NCI-H1417 treated with DMSO at 0.1 percent for 48 hours (cell line): ENCODE measurements at places on chromosomes 11 and 22.

GRCh38 chr11:14703731-14704130 lies 60.1 kb downstream of the PDE3B start:
- no peak for DNase-seq

- DNase-seq: no peak
Observed at GRCh38 chr22:30843245-30843644, 125.3 kb downstream of the MORC2 start.

DNA sequence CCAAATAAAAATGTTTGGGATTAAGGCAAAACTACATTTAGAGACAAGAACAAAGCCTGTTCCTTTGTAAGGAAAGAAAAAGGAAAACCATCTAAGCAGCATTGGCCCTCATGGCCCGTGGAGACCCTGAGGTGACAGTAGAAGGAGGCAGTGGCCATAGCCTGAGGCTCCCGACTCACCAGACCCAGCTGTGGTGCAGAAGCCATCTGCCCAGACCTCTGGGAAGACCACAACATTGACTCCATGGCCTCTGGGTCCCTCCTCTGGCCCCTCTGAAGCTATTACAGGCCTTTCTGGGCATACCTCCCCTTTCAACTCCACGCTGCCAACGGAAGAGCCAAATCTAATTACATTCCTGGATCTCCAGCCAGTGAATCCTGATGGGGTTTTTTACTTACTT lies 6.4 kb downstream of the PRAME start:
- DNase-seq: no peak

- no peak for DNase-seq
Observed at GRCh38 chr11:104866815-104867214, 31.4 kb downstream of the CASP12 start.

DNA sequence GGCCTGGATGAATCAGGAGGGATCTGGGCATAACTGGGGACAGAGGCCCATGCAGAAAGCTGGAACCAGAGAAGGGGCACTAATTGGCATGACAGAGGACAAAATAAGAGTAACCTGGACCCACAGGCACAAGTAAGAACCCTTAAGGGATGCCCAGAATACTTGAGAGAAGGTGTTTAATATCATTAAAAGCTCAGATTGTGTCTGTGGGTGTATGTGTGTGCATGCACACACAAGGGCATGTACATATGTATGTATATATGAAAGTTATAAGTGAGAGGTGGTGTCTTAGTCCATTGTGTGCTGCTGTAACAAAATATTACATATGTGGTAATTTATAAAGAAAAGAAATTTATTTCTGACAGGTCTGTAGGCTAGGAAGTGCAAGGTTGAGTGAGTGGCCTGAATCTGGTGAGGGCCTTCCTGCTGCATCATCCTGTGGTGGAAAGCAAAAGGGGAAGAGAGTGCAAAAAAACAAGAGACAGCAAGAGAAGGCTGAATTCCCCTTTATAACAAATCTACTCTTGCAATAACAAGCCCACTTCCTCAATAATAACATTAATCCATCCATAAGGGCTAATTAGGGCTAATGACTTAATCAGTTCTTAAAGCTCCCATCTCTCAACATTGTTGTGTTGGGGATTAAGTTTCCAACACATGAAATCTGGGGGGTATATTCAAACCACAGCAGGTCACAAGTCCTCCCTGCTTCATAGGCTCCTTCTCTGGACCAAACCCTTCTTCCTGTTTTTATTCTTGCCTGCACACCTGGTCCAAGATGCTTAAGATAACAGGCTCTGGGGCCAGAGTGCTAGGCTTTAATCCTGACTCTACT lies 68.3 kb upstream of the POU2AF2 start:
- no peak for DNase-seq

DNA sequence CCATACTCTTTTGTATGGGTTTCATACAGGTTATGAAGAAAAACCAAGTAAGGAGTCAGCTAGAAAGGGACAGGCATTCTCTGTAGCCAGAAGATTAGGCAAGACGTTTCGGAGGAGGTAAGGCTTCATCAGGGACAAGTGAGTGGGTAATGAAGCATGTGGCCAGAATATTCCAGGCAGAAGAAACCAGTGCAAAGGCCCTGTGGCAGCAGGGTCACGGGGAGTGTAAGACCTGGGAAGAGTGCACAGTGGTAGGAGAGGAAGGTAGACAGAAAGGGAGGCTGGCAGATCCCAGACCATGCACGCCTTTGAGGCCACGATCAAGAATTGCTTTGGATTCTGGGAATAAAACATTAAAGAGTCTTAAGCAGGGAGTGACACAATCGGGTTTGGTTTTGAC lies 177.6 kb downstream of the MIAT start:
- no peak for DNase-seq

DNA sequence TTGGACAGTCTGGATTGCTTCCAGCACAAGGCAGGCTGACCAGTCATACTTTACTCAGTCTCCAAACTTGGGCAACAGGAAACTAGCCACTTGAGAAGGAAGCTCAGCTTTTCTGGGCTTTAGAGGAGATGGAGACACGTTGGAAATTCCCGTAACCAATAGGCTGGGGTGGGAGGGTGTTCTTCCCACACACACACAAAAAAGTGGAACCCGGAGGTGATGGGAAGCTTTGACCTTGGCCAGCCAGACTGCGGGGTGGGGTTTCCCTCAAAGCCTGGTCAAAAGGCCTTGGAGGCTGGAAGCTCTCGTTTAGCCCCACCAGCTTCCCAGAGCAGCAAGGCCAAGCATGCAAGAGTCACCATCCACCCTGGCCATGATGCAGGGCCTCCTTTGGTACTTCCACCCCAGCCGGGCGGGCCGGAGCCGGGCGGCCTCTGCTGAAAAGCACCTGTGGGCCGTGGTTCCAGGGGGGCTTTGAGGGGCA lies 126.2 kb downstream of the BCR start:
- DNase-seq: no peak
